CD4-positive, alpha-beta T cell treated with Interleukin-6 for 4 hours (primary cell): ENCODE measurements at places on chromosomes 12 and 14.

- DNase-seq, result no peak
Measured at GRCh38 chr12:9732921-9733461, at the start of gene CLECL1. TSS of gene CLECL1 (minus strand) at chr12:9733097.

DNA sequence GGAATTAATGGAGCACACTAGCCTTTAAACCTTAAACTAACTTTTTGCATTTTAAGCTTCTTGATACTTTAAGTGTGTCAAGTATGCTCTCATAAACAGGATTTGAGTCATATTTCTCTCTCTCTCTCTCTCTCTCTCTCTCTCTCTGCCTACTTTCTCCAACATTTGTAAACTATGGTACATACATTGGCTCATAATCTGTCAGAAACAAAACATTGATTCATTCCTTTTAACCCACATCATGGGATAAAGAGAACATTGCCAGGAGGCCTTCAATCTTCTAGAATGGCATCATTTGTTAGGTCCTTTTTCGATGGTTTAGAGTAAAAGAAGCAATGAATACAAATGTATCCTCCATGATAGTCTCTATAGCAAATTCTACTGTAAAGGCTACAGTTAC is 81.6 kb upstream of the RERGL start:
- DNase-seq, result no peak

DNA sequence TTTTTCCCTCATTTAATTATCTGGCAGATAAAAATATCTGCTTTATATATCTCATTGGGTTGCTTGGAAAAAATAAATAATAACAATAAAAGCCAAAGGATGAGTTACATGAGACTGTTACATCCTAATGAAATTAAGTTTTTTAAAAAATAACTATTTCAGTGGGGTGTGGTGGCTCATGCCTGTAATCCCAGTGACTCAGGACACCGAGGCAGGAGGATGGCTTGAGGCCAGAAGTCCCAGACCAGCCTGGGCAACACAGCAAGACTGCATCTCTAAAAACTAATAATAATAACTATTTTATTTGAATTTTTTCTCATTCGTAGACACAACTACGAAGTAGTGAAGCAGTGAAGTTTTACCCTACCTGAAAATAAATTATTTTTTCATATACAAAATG is 103.3 kb downstream of the BCAT1 start:
- no peak for DNase-seq

DNA sequence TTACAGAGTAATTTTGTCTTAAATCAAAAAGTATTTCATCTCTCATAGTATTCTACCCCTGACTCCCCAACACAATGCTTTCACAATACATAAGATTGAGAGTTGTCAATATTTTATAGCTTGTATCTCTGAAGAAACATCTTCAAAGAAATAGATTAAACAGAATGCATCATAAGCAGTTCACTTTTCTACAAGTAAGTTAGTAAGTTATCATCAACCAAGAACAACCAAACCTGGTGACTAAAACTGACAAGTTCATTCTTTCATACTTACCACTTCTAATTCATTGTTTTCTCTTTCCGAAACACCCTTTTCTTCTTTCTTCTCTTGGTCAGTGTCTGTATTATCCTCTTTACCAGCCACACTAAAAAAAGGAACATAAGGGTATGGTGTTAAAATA is 101.2 kb downstream of the KIF21A start:
- DNase-seq, result no peak

DNA sequence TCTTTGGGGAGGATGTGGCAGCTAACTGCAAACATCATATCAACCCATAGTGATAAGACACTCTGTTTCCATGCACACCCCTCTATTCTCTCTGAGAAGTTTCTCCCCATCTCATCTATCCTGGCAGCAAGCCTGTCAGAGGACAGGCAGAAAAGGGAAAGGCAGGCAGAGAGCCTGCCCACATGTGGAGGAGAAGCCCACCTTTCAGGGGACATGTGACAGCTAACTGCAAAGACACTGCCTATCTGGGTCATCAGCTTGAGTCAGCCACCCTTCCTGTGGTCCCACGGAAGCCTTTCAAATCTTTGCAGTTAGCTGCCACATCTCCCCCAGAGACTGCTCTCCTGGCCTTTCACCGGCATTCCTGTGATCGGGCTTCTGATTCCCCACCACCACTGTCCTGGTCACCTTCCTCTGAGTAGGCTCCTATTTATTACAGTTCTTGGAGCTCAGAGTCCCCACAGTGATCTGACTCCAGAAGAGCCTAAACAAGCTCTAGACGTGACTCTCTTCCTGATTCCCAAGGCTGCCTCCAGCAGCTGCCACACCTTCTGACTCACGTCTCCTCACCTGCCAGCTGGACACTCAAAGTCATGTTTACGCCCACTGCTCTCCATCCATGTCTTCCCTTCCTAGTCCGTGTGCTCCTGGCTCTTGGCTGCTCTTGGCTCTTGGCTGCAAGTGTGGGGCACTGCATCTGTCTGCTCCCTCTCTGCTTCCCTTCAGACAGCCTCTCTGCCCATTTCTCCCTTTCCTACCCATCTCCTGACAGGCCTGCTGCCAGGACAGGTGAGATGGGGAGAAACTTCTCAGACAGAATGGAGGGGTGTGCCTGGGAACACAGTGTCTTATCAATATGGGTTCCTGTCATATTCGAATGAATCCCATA is 7.5 kb upstream of the KRT1 start:
- DNase-seq, result no peak

DNA sequence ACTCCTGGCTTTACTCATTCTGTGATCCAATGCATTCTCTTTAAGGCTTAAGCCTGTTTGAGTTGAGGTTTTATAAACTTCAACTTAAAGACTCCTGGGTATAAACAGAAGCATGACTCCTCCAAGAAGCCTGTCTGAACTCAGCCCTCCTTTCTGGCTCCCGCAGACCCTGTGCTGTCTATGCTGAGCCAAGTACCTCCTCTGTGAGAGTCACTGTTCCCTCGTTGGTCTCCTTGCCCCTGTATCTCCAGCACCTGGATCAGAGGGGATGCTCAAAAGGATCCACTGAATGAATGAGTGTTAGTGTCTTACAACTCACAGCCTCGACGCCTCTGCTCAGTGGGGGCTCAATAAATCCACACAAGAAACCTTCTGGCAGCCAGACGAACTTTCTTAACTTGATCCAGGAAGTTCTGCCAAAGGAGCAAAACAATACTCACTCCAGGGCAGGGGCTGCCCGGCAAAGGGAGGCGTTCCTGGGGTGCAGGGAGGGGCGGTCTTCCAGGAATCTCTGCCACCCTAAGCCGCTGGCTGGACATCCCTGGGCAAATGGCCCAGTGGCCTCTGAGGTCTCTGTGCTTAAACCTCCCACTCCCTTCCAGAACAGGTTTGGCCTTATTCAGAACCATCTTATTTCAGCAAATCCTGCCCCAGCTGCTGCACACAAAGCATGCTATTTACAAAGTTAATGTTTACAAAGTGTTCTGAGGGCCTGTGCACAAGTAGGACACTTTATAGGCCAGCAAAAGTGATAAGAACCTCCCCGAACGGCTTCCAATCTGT is 32.9 kb downstream of the MAP1LC3B2 start:
- DNase-seq, result no peak

GRCh38 chr12:4824380-4824779 is 85.3 kb upstream of the KCNA1 start:
- DNase-seq, result no peak

- peak; percentile 54 for DNase-seq
Measured at GRCh38 chr12:111409403-111409779, 3.7 kb downstream of the SH2B3 start.

DNA sequence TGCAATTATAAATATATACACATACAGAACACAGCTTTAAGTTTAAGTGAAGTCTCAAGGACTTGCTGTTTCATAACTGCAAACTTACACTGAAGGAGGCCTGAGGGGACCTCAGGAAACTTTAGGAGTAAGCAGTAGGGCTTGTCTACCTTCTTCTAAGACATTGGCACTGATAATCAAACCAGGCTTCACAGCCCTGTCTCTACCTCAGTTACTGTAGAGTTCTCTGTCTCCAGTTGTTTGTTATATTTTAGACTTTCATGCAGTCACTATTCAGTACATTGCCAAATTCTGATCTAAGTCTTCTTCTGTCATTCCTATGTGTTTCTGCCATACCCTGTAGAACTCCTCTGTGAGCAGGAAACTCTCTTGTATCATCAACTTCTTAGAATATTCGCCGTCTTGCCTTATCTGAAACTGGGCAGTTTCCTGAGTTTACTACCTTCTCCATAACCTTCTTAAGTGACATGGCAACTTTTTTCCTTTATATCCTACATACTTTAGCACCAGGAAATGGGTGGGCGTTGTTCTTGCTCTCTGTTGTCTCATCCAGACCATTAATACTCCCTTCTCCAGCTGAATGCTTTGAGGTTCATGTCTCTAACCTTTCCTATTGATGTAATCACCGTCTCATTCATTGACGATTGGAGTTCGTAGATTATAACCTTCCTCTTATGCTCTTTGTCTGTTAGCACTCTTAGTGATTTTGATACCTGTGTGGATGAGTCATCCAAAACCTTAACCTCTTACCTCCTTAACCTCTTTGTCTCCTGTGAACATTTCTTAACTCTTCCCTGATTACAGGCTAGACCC is 11.4 kb downstream of the APAF1 start:
- DNase-seq, result no peak

- no peak for DNase-seq
Measured at GRCh38 chr14:104659764-104660523, 29.5 kb upstream of the INF2 start.

DNA sequence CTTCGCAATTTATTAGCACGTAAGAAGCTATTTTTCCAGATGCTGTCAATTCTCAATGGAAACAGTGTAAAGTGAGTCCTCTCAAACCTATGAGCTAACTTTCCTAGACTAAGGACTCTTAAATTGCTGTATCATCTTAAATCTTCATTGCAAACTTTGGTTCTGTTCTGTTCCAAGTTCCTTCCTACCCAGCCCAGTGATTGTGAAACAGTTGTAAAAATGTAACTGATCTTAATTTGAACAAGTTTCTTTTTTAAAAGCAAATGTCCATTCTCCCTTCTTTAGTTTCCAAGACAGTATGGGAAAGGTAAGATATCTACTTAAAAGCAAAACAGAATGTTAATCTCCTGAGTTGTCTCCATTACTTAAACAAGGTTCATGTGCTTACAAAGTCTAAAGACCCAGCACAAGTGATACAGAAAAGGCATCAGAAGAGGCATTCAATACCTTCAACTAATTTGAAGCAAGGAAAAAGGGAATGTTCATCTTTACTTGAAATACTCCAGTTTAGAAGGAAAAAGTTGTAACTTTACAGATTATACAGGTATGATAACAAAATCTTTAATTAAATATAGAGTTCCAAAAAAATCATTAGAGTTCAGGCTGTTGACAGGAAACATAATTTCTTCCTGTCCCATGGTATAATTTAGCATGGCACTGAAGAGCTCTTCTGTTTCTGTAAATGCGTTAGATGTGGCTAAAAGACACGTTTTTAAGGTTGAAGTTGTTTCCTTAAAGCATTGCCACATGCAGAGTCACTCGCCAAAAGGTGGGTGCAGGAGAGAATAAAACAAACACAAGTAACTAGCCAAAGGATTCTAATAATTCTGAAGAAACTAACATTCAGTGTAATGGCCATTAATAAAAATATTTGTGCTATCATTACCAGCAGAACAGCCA is 101.5 kb upstream of the USP15 start:
- DNase-seq, result peak; percentile 2

DNA sequence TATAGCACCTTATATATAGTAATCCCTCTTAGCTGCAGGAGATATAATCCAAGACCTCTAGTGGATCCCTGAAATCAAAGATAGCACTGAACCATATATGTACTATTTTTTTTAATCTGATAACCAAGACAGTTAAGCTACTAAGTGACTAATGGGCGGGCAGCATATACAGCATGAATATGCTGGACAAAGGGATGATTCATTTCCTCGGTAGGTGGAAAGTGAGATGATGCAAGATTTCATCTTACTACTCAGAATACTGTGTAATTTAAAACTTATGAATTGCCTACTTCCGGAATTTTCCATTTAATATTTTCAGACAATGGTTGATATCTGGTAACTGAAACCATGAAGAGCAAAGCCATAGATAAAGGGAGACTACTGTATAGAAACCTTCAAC is 36.2 kb downstream of the PRMT8 start:
- no peak for DNase-seq

DNA sequence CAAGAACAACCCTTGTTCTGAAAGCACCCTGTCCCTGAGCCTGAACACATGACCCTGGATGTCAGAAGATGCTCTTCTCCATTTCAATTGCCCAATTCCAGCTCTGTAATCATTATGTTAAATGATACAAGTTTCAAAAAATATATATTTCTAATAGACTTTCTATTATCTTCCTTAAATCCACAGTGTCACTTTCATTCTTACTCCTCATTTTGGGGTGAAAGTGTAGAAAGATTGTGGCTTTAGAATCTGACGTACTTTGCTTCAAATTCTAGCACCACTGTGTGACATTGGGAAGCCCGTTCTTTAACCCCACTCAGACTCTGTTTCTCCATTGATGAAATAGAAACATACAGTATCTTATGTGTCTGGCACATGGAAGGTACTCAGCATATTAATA is 83.2 kb downstream of the ETV6 start:
- DNase-seq, result no peak

GRCh38 chr12:12810553-12811021 is 2.6 kb upstream of the DDX47 start:
- no peak for DNase-seq

GRCh38 chr12:2460051-2460670 is 334.6 kb upstream of the FKBP4 start:
- no peak for DNase-seq

GRCh38 chr14:20878695-20879094 is 12.5 kb upstream of the RNASE3 start:
- no peak for DNase-seq

DNA sequence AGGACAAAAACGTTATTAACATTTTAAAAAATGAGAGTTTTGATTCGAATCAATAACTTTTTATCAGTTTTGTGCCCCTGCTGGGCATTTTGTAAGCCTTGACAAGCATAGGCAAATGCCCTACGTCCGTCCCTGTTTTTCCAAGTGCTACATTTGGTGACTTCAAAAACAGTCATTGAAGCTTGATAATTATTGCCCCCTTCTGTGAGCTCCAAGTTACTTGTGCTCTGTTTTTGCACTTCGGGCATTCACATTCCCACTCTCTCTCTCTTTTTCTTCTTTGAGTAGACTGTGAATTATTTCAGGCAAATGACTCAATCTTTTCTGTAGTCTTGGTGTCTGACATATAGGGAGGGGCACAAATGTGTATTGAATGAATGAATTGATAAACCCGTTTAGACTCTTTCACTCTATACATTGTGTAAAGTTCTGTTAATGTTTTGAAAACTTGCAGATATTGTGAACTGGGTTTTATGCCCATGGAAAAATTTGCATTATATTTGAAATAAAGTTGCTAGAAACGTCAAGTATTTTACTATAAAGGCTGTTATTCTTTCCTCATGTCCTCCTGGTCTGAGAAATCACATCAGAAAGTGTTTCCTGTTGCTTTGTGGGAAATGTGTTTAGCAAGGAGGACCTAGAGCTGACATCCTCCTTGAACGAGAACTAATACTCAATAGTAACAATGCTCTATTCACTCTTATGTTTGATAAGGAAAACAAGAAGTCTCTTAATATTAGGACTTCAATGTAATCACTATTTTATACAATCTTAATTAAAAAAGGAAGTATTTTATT is 1.4 kb downstream of the APAF1 start:
- DNase-seq, result no peak
